Activated naive CD8-positive, alpha-beta T cell treated with anti-CD3 and anti-CD28 coated beads, Interleukin-2, amount 50 U/mL, for 16 hours (primary cell): ENCODE measurements at places on chromosomes 3 and 15.

- DNase-seq: no peak
Observed at GRCh38 chr3:111967068-111967467, 11.8 kb upstream of the ABHD10 start.

DNA sequence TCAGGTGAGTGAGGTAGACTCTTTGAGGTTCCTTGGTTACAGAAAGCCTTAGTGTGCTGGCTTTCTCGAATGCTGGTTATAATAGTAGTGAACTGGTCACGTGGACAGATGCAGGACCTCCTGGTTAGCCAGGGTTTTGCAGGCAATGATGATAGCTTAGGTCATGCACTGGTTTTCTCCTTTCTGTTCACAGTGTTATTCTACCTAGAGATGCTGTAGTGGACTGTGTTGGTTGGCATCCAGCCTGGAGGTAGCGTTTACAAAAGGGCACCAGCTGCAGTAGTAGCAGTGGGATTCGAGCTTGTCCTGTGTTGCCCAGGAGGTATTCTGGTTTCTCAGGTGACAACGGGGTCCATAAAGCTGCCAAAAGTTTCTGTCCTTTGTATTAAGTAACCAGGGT, 27.0 kb downstream of the PCCB start:
- DNase-seq: no peak

DNA sequence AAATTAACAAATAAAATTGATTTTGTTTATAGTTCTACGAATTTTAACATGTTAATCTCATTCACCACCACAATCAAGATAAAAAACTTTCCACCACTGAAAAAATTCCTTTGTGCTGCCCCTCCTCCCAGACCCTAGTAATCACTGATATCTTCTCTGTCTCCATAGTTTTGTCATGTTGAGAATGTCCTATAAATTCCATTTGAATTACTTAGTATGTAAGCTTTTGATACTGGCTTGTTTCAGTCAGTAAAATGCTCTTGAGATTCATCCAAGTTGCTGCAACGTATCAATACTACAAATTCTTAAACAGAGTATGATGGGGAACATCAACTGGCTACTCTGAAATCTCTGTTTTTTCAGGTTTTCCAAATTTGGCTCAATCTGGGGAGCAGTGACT, 129.6 kb downstream of the CTNNB1 start:
- DNase-seq: no peak

DNA sequence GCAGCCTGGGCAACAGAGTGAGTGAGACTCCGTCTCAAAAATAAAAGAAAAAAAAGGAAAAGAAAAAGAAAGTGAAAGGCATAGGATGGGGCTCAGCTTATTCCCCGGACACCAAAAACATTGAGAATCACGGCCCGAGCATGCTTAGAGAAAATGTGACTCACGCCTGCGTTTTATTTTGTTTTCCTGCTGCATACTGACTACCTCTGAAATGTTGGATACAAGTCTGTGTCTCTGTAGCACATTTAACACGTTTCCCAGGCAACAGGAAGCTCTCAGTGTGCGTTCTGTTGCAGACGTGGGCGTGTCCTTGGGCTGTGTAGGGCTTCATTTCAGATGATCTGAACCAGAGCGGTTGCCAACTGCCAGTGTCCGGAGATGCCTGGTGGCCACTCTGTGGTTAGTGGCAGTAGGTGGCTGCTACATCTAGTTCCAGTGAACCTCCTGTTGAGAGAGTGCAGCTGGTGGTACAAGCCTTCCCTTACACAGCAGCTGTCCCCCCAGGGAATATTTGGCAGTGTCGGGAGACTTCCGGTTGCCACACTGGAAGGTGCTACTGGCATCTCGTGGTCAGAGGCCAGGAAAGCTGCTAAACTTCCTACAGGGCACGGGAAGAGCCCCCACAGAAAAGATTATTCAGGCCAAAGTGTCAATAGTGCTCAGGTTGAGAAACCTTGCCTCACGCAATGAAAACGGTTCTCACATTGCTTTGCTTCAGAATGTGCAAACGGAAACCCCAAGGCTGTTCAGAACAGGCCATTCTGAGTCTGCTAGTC, 3.0 kb downstream of the SLC51A start:
- peak; percentile 30 for DNase-seq

DNA sequence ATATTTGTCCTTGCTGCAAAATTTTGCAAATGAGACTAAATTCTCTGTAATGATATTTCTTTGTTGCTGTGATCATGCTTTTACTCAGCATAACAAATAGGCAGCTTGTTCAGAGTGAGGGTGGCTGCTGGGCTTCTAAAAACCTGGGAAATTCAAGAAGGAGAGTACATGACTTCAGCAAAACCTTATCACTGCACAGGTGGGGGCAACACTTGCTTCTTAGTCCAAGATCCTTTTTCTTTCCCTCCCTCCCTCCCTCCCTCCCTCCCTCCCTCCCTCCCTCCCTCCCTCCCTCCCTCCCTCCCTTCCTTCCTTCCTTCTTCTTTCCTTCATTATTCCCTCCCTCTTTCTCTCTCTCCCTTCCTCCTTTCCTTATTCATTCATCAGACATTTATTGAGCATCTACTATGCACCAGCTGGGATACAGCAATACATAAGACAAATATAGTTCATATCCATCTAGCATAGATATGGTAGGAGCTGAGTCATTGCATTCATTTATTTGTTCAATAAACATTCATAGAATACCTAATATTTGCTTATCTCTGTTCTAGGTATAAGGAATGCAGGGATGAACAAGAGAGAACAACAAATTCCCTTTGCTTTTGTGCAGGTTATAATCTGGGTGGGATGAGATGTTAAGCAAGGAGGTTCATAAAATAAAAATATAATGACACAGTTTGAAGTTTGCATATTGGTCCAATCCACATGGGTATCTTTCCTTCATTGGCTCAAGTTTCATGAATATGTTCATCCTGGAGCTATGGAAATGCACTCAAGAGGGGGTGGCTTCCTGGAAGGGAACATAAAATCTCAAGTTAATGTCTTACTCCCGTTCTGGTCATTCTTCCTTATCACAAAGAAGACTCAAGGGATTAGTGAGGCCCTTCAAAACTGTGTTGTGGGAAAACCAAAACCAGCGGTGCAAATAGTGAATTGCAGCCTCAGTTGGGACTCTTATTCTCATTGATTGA, 210.7 kb downstream of the PDCD6IP start:
- no peak for DNase-seq

- DNase-seq: no peak
Observed at GRCh38 chr15:40092979-40093869, 15.5 kb downstream of the BMF start.

- DNase-seq: no peak
Observed at GRCh38 chr3:141431411-141432378, 55.1 kb upstream of the RASA2 start.

DNA sequence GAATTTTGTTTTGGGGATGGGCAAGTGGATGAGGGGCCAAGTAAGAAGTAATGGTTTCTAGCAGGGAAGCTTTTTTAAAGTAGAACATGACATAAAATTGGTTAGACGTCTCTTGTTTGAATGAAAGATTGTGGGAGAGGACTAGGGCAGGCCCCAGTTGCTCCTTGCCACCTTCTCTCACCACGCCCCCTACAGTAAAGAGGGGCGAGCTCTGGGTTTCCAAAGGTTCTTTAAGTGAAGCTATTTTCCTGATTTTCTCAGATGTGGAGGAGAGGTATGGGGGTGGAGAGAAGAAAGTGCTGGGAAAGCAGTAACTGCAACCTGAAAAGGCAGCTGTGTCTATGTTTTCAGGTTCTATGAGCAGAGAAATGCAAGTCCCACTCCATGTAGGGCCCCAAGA, 32.6 kb upstream of the SKIL start:
- DNase-seq: no peak

DNA sequence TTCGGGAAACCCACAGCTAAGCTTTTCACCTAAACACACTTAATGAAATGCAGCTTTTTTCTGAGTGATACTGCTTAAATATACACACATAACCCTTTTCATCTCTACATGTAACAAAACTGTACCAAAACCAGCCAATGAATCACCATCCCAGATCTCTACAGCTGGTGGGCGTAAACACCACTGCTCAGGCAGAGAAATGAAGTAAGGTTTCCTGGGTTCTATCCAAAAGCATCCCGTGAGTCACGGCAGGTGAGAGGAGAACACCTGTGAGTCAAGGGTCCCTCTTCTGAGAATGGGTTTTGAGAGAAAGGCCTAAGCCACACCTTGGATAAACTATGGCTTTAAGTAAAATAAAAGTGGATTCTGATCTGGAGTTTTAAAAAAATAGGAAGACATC, 2.6 kb downstream of the CLDN1 start:
- DNase-seq: peak; percentile 57

- DNase-seq: no peak
Observed at GRCh38 chr15:38743147-38743546, 178.5 kb upstream of the RASGRP1 start.

DNA sequence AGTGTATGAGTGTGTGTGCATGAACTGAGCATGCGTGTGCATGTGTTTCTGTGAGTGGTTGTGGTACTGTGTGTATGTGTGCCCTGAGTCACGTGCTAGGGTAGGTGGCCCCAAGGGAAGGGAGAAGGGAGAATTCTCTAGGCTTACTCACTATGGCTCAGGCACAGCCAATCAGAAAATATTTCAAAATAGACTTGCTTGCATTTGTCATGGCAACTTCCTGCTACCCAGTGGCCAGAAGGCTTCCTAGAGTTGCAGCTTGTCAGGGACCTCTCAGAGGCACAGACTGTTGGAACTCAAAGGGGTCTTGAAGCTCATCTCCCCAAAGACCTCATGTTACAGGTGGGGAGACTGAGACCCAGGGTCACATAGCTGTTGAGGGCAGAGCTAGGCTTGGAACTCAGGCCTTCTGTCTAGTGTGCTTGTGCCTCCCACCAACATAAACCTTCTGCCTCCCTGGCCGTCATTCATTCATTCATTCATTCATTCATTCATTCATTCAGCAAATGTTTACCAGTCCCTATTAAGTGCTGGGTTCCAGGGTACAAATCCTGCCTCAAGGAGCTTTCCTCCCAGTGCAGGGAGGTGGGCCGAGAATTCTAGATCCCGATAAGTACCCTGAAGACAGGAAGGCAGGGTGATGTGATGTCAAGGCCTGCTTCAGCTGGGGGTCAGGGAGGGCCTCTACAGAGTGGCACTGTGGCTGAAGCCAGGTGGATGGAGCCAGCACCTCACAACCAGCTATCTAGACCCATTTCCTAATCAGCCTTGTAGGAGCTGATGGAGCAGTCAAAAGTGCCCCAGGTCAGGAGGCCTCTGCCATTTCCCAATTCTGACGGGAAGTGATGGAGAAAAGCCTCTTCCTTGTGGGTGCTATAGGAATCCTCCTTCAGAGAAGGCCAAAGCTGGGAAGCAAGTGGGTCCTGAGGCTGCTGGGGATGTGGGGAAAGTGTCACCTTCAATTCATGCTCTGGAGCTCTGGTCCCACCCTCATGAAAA, 10.9 kb upstream of the RFT1 start:
- DNase-seq: no peak

DNA sequence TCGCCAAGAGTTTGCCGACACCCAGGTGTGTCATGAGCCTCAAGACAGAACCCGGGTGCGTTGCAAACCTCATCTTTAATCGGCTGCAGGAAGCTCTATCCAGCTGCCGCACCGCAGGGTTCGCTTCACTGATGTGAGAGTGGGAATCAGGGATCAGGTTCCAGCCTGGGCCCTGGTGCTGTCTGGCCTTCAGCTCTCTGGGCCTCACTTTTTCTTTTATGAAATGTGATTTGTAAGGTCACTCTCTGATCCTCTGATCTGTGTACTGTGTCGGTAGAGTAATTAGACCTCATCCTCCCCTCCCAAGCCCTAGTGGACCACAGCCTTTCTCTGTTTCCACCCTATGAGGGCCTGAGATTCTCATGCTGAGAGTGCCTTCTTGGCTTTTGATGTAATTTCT, 202.8 kb upstream of the UBE2E1 start:
- DNase-seq: no peak

DNA sequence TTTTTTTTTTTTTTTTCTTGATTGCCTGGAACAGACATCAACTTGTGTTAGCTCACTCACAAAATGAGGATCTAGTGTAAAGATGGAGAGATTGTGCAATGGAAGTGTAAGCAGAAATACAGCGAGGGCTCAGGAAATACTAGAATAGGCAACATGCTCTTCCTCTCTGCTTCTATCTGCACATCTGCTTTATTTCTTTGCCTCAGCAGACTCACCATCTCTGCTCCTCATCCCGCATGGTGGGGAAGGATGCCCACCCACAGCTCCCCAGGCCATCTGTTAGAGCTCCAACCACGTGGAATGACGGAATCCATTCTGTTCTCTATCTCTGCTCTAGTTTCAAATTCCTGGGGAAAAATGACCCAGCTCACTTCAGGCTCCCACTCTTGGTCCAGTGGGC, 128.0 kb upstream of the ADAMTS9 start:
- DNase-seq: no peak
